CD14-positive monocyte (primary cell): ENCODE measurements at places on chromosomes 3 and 15.

DNA sequence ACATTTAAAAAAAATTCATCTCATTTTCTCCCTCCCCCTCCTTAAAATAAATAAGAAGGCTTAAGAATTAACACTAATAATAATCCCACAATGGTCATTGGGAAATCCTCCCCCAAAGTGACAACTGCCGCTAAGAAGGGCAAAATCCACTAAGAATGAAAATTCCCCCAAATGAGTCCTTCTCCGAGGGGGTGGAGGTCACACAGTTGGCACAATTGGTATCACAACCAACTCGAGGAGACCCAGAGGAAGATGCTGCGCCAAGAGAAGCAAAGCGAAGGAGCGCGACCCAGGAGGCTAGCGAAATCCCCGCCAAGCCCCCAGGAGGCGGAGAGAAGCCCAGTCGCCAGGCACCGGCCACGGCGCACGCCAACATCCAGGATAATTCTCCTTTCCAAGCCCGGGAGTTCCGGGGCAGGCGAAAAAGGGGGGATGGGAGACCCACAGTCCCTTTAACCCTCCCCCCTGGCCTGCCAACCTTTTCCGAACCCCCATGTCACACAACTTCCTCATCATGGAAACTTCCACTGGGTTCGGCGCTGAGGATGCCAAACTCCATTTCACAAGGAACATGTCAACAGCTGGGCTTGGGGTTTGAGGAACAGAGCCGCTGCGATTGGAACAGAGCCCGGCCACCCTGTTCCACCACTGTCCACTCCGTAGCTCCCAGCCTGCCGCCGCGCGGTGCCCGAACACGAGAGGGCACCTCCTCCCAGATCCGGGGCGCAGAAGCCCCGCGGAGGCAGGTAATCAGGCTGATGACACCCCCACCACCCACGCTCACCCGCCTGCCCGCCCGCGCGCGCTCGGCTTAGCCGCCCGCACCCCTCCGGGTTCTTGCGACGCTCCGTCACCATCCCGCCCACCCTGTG, 668 bp downstream of the THRB start:
- DNase-seq = peak; percentile 28
- H3K36me3 ChIP-seq = no peaks in the 10 kb centered on the region
- H3K27me3 ChIP-seq = peaks cover 67% of the 10 kb centered on the region

GRCh38 chr3:139588450-139588849, 48.9 kb upstream of the RBP1 start:
- no peak overlapping the region for H3K27ac ChIP-seq
- no peaks in the 10 kb centered on the region for H3K4me1 ChIP-seq
- no peak overlapping the region for H3K4me3 ChIP-seq
- no peak for DNase-seq

DNA sequence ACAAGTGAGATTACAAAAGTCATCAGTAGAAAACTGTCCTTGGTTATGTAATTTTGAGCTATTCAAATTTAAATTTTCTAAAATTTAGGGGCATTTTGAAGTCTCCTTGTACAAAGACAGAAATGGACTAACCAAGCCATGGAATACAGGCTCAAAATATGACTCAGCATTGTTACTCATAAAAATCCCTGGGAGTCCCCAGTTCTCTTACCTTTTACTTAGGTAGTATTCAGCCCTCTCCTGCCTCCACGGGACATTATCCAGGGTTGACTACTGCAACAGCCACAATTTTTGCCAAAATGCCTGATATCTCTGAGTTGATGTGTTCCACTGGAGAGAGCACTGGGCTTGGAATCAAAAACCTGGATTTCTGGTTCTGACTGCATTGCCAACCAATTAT, 25.0 kb downstream of the CLDN18 start:
- no peaks in the 10 kb centered on the region for H3K36me3 ChIP-seq
- no peak overlapping the region for H3K27ac ChIP-seq
- H3K4me1 ChIP-seq = no peaks in the 10 kb centered on the region
- H3K4me3 ChIP-seq = no peak overlapping the region
- H3K27me3 ChIP-seq = no peaks in the 10 kb centered on the region
- no peak for DNase-seq

- H3K36me3 ChIP-seq = no peaks in the 10 kb centered on the region
- no peaks in the 10 kb centered on the region for H3K27me3 ChIP-seq
- H3K4me3 ChIP-seq = no peak overlapping the region
- DNase-seq = no peak
These were observed 51.8 kb downstream of the ABI3BP start for GRCh38 chr3:100941451-100941850.

DNA sequence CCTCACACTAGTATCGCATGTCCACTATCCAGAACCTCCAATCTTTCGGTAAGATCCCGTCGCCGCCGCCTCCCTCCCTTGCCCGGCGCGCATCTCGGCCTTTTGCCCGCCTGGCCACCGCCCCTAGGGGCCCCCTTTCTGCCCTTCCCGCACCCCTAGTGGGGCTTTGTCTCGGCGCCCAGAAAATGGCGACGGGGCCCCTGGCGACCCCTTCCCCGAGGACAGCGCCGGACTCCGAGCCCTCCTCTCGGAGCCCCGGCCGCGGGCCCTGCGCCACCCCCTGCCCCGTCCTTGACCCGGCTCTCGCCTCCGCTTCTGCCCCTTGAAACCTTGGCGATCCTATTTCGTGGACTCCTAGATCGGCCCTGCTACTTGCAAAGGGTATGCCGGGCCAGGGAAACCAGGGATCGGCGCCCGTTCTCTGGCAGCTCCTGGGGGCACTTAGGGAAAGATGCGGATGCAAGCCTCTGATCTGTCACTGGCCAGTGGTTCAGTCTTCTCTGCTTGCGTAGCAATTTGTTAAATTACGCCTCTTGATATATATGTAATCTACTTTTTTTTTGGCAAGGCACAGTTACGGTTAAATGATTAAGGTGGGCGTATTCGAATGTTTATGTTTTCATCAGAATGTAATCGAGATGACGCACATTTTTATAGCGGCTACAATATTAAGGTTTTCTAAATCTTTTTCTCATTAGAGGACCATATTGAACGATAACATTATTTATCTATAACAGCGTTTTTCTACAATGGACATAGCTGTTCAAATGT, 603 bp downstream of the EIF1B start:
- H3K4me1 ChIP-seq = peaks cover 39% of the 10 kb centered on the region
- H3K36me3 ChIP-seq = peaks cover 19% of the 10 kb centered on the region
- H3K4me3 ChIP-seq = peak overlapping the region; percentile 94
- no peaks in the 10 kb centered on the region for H3K27me3 ChIP-seq

DNA sequence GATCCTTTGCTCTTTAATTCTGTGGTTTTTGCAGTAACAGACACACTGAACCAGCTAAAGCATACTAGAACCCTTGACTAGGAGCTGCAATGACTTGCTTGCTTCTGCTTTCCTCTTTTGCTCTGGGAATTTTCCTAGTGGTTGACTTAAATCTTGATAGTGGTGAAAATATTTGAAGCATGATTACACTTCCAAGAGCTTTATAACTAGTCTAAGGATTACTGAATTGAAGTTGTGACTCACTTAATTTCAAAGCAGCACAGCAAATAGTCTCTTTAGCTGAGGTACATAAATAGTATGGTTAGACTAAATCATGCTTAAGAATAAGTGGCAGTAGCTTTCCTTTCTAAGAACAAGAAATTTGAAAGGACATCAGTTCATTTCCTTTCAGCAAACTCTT, 513.5 kb upstream of the GBE1 start:
- H3K4me1 ChIP-seq = no peaks in the 10 kb centered on the region
- no peaks in the 10 kb centered on the region for H3K36me3 ChIP-seq
- H3K27ac ChIP-seq = no peak overlapping the region
- no peak overlapping the region for H3K4me3 ChIP-seq
- H3K27me3 ChIP-seq = no peaks in the 10 kb centered on the region

DNA sequence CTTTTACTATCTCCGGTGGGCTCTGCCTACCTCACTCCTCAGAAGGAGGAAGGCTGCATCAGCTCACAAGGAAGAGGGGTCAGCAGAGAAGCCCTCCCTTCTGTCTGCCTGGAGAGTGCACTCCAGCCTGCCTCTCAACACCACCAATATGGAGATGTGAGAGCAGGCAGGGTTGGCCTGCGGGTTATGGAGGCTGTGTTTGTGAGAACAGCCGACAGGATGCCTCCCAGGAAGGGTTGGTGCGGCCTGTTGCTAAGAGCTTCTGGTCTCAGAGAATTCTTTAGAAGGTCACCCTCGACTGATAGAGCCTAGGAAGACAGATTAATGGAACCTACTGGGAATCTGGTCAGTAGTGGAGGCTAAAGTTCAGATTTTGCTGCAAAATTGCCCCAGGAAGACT, 326.1 kb downstream of the NTRK3 start:
- no peaks in the 10 kb centered on the region for H3K4me1 ChIP-seq
- no peak overlapping the region for H3K27ac ChIP-seq
- H3K4me3 ChIP-seq = no peak overlapping the region
- H3K36me3 ChIP-seq = no peaks in the 10 kb centered on the region
- no peaks in the 10 kb centered on the region for H3K27me3 ChIP-seq

DNA sequence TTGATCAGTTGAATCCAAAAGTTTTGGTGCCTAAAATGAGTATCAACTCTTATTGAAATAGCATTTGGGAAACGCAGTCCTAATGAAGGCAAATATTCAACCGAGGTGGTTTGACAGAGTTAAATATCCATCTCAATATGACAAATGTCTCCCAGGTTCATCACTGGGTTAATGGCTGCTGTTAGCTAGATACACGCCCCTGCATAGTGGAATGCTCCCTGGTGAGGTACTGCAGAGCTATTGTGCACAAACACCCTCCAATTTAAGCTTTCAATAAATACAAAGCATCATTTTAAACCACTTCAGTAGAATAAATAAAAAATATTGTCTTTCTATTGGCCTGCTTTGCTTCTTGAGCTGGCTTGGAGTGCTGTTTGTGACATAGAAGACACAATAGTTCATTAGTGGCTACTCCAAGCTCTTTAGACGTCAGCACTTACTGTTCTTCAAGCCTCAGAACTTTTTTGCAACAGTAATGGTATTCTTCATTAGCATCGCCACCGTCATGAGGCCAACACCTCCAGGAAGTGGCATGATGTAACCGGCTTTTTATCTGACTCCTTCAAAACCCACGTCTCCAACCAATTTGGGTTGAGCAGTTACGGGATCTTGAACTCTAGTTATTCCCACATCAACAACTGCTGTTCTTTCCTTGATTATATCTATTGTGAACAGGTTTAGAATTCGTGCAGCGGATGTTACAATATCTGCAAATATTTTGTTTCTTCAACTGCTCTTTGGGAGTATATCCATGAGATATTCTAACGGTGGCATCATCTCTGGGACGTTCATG, 1159.6 kb upstream of the EPHA6 start:
- DNase-seq = no peak
- H3K27ac ChIP-seq = no peak overlapping the region
- H3K27me3 ChIP-seq = no peaks in the 10 kb centered on the region
- H3K36me3 ChIP-seq = no peaks in the 10 kb centered on the region
- no peak overlapping the region for H3K4me3 ChIP-seq
- H3K4me1 ChIP-seq = no peaks in the 10 kb centered on the region

GRCh38 chr3:191198932-191199331, at the start of gene OSTN:
Gene OSTN (plus strand): TSS chr3:191199241. CDS start chr3:191212533, 13,292 bp downstream.
- H3K4me1 ChIP-seq = no peaks in the 10 kb centered on the region
- no peak for DNase-seq
- no peaks in the 10 kb centered on the region for H3K27me3 ChIP-seq
- H3K4me3 ChIP-seq = no peak within 1 kb of the TSS

DNA sequence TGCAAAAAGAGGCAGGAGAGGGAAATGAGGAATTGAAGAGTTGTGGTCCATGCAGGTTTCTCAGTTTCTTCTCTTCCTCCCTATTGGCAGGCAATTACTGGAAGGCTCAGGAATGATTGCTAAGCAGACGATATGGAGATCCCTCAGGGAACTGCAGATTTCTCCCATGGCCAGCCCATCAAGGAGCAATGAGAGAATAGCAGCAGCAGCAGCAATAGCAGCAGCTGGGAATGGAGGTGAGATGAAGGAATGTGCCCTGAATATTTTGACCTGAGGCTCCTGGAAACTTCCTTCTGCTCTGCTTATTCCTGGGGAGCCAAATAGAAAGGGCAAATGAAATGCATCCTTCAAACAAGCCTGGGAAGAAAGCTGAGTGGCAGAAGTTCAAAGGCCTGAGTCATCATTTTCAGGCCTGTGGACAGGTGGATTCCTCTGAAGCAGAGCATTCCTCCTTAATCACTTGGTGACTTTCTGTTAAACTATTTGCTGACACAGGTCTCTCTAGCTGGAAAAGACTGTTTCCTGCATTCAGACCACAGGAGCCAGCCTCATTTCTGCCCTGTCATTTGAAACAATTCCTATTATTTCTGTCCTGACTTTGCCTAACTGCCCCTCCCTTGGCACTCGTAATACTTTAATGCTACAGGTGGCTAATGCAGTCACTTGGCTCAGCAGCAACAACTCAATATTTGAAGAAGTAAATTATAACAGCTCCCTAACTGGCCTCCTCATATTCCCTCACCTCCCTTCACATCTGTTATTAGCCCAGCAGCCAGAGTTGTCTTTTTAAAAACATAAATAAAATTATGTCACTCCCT, 146.9 kb upstream of the GADL1 start:
- no peak for DNase-seq
- H3K4me3 ChIP-seq = no peak overlapping the region
- no peaks in the 10 kb centered on the region for H3K4me1 ChIP-seq
- no peaks in the 10 kb centered on the region for H3K27me3 ChIP-seq
- H3K36me3 ChIP-seq = no peaks in the 10 kb centered on the region
- H3K27ac ChIP-seq = no peak overlapping the region

DNA sequence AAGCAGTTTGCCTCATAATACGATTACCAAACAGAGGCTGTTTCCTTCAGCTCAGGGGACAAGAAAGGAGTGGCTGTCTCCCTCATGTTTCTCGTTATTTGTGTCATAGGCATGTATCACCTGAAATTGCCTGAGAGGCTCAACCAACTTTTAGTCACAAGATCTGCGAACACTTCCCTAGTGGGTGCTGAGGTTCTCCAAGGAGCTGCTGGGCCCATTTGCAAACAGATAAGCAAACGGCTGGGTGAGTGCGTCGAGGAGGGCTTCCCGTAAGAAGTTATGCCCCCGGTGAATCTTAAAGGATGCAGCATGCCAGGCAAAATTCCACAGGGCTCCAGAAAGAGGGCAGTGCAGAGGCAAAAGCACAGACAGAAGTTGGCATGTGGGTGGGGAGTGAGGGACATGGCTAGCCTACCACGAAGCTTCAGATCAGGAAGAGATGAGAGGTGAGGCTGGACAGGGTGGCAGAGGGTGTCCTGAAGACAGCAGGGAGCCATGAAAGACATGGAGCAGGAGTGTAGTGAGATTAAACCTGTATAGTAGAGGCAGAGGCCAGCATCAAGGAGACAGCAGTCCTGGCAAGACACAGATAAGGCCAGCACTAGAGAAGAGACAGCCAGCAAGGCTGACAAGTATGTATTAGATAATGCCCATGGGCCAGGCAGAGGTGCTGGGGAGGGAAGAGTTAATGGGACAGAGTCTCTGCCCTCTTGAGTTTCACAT, 4.0 kb upstream of the GP9 start:
- DNase-seq = no peak
- no peaks in the 10 kb centered on the region for H3K36me3 ChIP-seq
- no peak overlapping the region for H3K27ac ChIP-seq
- no peaks in the 10 kb centered on the region for H3K27me3 ChIP-seq
- H3K4me3 ChIP-seq = no peak overlapping the region
- H3K4me1 ChIP-seq = peaks cover 13% of the 10 kb centered on the region

GRCh38 chr3:189809583-189809982, 178.4 kb downstream of the TP63 start:
- no peaks in the 10 kb centered on the region for H3K4me1 ChIP-seq
- H3K36me3 ChIP-seq = no peaks in the 10 kb centered on the region
- H3K27me3 ChIP-seq = no peaks in the 10 kb centered on the region
- H3K27ac ChIP-seq = no peak overlapping the region
- H3K4me3 ChIP-seq = no peak overlapping the region

GRCh38 chr15:62874064-62874463, 168.5 kb upstream of the TPM1 start:
- no peaks in the 10 kb centered on the region for H3K36me3 ChIP-seq
- DNase-seq = no peak
- no peak overlapping the region for H3K27ac ChIP-seq
- H3K4me3 ChIP-seq = no peak overlapping the region

GRCh38 chr15:101159936-101160815, 91.7 kb downstream of the CHSY1 start:
- no peak overlapping the region for H3K4me3 ChIP-seq
- DNase-seq = no peak
- no peaks in the 10 kb centered on the region for H3K27me3 ChIP-seq
